ENCODE measurements at places on chromosomes 13 and 19.

DNA sequence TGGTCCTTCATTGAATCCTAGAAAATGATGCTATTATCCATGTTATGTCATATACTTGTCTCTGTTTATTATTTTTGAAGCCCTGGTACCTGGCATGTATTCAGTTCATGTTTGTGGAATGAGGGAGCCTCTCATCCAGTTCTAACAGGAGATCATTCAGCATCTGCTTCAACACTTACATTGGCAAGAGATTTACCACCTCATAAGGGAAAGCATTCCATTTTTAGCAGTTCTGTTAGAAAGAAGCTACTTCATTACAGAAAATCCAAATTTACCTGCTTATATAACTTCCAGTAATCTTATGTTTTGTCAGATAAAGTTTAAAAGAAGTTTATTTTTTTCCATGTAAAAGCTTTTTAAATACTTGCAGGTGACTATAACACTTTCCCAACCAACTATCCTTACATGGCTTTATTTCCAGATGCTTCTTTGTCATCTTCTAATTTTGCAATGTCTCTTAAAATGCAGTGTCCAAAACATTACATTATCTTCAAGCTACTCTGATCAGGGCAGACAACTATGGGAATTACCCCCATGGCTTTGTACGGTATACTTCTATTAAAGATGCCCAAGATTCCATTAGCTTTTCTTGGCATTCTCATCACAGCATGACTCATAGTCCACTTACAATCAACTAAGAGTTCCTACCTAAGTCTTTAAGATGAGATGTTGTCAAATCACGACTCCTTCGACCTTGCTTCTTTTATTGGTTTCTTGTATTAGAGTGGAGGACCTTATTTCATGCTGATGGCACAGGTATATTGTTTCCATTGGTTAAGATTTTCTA lies 262.1 kb downstream of the PCDH9 start:
- DNase-seq: no peak

DNA sequence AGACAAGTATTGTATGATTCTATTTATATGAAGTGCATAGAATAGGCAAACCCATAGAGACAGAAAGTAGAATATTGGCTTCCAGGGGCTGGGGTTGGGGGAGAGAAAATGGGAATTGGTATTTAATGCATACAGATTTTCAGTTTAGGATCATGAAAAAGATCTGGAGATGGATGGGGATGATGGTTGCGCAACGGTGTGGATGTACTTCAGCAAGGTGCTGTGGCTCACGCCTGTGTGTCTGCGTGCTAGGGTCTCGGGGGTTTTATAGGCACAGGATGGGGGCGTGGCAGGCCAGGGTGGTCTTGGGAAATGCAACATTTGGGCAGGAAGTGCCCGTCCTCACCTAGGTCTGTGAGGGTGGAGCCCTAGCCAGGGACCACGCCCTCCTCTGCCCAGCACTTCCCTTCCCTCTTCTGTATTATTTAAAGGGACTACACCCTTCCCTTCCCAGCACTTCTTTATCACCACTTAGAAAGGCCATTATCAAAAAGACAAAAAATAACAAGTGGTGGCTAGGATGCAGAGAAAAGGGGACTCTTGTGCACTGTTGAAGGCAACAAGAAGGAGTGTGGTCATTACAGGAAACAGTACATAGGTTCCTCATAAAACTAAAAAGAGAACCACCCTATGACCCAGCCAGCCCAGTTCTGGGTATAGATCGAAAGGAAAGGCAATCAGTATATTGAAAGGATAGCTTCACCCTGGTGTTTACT lies 29.0 kb downstream of the LILRB4 start:
- no peak for DNase-seq

GRCh38 chr19:15231271-15231670 lies 977 bp downstream of the EPHX3 start:
- no peak for DNase-seq

GRCh38 chr13:103102482-103102881 lies 36.3 kb upstream of the SLC10A2 start:
- DNase-seq: no peak

- no peak for DNase-seq
Observed at GRCh38 chr13:113402471-113403254, 38.7 kb upstream of the GRTP1 start.

DNA sequence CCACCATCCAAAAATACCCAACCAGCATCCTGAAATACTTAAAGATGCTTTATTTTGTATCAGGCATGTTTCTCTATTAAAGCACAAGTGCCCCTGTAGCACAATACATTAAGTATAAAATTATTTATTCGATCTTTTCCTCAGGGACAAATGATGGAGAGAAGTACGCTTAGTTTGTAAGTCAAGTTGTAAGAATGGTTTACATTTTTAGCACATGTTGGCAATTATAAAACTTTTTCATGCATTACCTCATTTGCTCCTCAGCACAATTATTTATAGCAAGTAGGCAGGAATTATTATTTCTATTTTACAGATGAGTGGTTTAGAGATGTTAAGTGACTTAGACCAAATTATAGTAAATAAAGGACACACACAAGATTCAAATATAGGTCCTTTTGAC lies 232.6 kb upstream of the HTR2A start:
- no peak for DNase-seq

DNA sequence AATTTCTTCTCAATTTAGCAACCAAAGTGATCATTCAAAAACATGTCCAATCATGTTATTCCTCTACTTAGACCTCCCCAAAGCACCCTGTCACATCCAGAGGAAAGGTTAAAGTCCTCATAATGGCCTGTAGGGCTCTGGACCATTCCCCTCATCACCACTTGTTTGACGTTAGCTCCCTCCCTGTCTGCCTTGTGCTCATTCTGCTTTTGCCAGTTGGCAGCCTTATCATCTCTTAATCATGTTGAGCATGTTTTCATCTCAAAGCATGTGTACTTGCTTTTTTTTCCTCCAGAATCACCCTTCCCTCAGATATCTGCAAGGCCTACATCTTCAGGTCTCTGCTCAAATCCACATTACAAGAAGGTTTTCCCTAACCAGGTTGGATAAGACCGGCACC lies 25.9 kb downstream of the UBAC2 start:
- no peak for DNase-seq

DNA sequence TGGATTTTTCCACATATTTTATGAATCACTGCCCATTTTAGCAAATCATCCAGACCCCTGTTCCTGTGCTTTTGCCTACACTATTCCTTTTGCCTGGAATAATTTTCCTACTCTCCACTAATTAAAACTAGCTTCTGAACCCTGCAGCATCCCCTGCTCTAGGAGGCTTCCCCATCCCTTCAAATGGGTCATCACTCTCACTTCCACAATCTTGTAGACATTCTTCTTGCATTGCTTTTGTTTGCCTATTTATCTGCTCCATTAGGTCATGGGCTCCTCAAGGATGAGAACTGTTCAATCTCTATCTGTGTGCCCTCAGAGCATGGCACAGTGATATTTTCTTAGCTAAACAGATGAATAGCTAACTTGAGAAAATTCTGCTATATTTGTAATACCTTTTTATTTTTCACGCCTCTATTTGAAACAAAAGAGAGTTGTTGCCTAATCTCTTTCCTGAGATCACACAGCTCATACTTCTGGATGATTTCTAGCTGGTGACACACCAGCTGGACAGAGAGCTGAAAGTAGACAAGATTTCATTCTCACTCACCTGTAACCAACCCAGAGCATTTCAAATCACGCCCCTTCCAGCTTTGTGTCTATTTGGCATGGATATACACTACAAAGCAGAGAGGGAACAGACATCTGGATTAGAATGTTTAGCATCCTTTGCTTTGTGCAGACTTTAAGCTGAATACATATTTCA lies 466.0 kb downstream of the FOXO1 start:
- DNase-seq: no peak

DNA sequence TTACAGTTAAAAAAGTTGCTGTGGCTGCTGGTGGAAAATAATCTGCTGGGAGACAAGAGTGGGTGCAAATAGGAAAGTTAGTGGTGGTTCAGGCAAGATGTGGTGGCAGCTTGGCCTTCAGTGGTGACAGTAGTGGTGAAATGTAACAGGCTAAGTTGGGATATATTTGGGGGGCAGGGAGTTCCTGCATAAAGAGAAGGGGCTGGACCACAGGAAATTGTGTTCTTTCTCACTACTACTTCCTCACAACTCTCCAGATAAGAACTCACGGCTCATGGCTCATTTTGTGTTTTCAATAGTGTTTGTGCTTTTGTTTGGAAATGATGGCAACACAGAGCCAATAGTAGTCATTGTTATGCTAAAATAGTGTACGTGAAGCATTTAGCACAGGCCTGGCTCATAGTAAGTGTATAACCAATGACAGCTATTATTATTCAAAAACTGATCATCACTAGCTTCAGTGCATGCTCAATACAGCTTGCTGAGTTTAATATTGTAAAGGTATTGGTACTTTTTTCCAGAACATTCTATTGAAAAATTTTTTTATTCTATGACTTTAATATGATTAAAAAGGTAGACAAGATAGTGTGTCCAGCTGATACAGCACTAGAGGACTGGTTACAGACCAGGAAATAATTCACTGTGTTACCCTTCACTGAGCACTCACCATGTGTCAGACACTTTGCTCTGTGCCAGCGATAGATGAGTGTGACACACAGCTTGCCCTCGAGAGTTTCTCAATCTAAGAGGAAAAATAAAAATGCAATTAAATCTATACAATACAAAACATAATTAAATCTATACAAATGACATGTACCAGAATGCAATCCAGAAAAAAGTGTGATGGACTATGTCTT lies 209.8 kb downstream of the POU4F1 start:
- DNase-seq: no peak

DNA sequence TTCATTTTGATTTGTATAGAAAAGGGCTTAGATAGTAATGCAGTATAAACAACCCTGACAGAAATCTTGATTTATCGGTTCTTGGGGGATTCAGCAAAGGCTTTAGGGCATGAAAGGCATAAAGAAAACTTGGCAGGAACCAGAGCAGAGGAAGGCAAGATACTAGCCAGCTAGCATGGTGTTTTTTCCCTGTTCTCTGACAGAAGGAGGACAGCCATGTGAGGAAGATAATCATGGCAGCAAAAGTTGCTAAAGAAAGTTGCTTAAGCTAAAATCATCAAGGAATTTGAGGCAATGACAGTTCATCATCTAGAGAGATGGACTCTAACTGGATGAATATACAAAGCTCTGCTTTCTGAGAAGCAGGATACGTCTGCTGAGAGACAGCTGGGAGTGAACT lies 294.1 kb downstream of the KCNRG start:
- no peak for DNase-seq

DNA sequence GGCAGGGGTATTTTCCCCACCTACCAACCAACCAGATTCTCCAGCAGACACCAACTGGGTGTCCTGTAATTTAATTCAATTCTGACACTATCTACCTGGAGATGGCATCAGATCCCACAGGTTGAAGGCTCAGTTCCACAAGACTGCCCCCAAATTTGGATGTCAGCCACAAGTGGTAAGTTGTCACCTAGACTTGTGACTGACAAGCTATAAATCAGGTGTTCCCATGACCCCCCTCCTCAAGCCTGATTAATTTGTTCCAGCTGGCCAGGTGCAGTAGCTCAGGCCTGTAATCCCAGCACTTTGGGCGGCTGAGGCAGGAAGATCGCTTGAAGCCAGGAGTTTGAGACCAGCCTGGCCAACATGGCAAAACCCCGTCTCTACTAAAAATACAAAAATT lies 10.6 kb upstream of the HAUS5 start:
- no peak for DNase-seq

GRCh38 chr19:51097166-51097738 lies 11.0 kb downstream of the CTU1 start:
- DNase-seq: no peak

DNA sequence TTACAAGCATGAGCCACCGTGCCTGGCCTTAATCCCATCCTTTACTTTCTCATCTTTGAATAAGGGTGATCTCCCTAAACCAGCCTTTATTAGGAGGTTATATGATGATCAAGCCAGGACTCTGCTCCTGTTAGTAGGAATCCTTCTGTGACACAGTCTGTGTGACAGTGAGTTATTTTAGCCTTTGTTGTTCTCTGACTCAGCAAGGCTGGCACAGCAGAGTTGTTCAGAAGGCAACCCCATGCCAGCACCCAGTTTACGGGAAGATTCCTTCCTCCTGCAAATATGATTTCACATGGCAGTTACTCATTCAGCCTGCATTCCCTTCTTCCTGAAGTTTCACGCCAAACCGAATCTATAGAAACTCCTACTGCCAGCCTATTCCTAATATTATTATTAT lies 10.5 kb upstream of the MIER2 start:
- no peak for DNase-seq

DNA sequence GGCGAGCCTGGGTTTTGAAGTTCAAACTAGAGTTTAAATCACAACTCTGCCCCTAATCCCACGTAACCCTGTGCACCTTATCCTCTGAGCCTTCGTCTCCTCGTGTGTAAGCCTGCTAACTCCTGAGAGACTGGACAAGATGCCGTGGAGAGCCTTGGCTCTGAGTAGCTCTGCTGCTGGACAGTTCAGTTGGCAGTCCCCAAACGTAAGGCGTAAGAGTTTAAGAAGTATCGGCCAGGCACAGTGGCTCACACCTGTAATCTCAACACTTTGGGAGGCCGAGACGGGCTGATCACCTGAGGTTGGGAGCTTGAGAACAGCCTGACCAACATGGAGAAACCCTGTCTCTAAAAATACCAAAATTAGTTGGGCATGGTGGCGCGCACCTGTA lies 4.7 kb upstream of the CD79A start:
- no peak for DNase-seq

DNA sequence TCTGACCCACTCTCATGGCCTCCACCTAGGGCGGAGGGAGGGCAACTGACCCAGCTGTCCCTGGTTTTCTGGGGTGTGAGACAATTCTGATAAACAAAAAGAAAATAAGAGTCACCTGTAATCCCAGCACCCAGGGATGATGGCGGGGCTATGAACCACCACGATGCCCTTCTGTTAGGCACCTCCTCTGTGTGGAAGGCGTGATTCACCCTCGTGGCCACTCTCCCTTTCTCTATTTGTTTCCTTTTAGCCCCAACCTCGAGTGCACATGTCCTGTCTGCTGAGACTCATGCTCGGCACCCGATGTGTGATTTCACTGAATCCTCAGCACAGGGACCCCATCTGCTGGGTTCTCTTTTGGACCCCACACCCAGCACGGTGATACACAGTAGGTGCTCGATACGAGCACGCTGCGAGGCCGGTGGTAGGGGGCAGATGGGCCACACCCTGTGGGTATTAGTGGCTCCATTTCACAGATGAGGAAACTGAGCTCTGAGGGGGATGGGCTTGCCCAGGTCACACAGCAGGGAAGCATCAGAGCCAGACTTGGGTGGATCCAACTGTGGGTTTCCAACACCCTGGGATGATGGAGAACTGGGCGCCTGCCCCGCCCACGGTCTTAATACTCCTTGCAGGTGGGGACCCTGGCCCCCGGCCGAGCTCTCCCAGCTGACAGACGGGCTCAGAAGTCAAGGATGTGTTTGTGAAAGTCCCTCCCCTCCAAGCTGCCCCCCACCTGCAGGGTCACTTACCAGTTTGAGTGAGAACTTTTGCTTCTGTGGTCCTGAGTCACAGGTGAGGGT lies 24.9 kb downstream of the VRK3 start:
- DNase-seq: no peak
